NCI-H524 (cell line): ENCODE measurements at places on chromosomes 3 and 15.

GRCh38 chr3:19735111-19735510 lies 198.9 kb downstream of the EFHB start:
- no peak for DNase-seq

GRCh38 chr3:35537265-35537664 lies 102.1 kb upstream of the ARPP21 start:
- no peak for DNase-seq

- no peak for DNase-seq
Observed at GRCh38 chr3:129525341-129525968, 3.0 kb upstream of the RHO start.

- no peak for DNase-seq
Observed at GRCh38 chr15:35061161-35061824, 23.8 kb downstream of the NANOGP8 start.

- DNase-seq = peak; percentile 83
Observed at GRCh38 chr3:122258757-122259371, 66.2 kb upstream of the CSTA start.

DNA sequence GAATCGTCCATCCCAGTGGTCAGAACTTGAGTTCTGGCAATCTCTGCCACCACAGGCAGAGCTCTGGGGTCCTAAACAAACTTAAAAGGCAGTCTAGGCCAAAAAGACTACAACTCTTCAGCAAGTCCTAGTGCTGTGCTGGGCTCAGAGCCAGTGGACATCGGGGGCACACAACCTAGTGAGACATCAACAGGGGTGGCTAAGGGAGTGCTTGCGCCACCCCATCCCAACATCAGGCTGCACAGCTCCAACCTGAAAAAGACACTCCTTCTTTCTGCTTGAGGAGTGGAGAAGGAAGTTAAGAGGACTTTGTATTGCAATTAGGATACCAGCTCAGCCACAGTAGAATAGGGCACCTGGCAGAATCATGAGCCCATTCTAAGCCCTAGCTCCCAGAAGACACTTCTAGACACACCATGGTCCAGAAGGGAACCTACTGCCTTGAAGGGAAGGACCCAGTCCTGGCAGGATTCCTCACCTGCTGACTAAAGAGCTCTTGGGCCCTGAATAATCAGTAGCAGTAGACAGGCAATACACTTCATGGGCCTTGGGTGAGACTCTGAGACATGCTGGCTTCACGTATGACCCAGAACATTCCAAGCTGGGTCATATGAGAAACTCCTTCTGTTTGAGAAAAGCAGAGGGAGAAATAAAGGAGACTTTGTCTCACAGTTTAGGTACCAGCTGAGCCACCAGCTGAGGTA lies 72.0 kb downstream of the TFDP2 start:
- no peak for DNase-seq
